ENCODE measurements at places on chromosomes 7 and 10.

- DNase-seq: no peak
Observed at GRCh38 chr7:44193011-44193802, 4.0 kb upstream of the GCK start.

- DNase-seq: no peak
Observed at GRCh38 chr10:82980321-82980720, 1105.3 kb downstream of the NRG3 start.

GRCh38 chr7:159249671-159250070, 105.0 kb upstream of the VIPR2 start:
- no peak for DNase-seq

- DNase-seq: no peak
Observed at GRCh38 chr10:9992661-9993060, 1025.0 kb upstream of the CELF2 start.

DNA sequence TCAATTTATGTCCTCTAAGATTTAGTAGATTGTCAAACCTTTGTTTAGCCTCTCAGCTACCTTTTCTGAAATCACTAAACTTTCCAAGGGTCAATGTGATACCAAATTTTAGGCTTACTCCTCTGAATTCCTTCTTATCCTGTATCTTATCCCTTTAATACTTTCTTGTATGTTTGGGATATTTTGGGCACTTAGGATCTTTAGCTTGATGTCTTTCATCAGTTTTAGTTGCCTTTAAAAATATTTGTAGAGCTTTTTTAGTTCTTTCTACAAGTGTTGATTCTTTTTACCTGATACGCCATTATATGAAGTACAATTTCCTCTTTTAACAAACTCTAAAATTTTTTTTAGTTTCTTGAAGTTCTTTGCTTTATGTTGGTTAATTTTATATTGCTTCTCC, 30.7 kb upstream of the HDAC9 start:
- no peak for DNase-seq

GRCh38 chr7:130899638-130900401, 165.8 kb upstream of the KLF14 start:
- DNase-seq: no peak

DNA sequence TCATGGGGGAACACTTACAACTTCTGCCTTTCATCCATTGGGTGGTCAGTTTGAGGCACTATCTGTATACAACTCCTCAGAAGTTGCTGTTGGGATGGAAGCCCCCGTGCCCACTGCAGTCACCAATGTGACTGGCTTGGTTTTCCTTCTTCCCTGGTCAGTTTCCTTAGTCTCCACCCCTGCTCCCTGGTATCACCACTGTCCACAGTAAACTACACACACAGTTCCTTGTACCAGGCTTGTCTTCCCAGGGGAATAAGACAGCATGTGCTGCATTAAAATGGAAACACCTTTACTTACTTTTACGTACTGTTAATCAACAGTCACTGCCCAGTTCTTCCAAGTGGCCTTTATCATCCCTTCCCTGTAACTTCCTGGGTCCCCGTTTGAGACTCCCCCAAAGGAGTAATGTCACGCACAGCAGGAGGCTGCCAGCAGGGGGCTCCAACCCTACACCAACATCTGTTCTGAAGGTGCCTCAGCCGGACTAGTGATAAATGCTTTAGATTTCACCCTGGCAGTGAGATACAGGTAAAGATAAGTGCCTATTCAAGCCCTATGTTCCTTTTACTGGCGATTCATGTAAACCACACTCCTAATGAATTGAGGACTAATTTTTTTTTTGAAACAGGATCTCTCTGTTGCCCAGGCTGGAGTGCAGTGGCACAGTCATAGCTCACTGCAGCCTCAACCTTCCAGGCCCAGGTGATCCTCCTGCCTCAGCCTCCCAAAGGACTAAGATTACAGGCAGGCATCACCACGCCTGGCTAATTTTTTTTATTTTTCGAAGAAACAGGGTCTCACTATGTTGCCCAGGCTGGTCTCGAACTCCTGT, 45.3 kb upstream of the PIK3AP1 start:
- DNase-seq: peak; percentile 44

- no peak for DNase-seq
Observed at GRCh38 chr7:116736927-116737715, 65.1 kb downstream of the MET start.

DNA sequence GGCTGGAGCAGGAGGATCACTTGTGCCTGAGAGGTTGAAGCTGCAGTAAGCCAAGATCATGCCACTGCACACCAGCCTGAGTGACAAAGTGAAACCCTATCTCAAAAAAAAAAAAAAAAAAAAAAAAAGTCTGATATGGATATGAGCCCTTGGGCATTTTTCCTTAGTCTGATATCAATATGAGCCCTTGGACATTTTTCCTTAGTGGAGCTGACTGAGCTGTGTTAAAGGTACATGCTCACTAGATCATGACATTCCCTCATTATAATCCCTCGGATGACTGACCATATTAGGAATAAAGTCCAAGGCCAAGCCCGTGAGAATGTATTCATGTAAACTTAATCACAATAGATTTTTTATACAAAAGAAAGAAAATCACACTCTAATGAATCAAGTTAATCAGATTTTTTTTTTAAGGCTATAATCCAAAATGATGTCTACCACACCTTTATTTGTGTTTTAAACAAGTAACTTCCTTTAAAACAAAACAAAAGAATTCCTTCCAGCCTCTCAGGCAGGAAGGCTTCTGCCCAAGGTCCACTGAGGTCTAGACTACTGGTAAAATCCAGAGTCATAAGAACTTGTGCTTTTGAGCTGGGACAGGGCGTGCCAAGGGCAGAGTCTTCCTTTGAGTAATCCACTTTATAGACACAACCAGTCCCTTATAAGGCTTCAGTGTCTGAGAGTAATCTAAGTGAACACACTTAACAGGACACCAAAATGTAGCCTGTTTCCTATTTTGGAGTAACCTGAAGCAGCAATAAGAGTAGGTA, 5.5 kb downstream of the PPA1 start:
- DNase-seq: no peak

DNA sequence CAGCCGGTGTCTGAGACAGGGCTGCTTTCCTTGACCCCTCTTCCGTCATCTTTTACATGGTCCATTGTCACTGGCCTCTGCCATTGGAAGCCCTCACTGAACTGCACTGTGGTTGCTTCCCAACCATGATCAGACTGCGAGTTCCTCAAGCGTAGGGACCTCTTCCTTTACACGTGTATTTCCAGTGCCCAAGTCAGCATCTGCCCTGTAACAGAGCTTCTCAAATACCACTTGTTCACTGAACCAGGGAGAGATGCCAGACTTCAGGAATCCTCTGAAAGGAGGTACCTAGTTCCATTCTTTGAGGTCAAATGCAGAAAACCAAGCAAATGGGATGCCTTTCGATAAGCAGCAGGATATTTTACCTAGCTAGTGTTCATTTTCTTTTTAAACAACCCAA, 145.1 kb downstream of the NRP1 start:
- no peak for DNase-seq
